ENCODE measurements at places on chromosomes 7 and 10.

DNA sequence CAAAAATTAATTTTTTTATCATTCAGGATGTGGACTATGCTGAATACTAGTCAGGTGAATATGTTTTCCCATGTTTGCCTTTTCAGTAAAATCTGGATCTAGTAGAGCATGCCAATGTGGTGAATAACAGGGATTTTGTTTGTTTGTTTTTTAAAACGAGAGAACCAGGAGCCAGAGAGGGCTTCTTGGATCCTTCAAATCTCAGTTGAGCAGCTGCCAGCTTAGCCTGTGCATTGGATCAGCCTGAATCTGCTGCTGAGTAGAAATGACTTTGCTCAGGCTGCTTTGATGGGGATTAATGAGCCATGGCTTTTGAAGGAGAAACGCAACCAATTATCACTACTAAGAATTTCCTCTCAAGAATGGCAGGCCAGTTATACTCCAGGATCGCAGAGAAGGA, 493.8 kb downstream of the ARL4A start:
- DNase-seq = no peak

- DNase-seq = no peak
These were observed 573 bp upstream of the IDI1 start for GRCh38 chr10:1049425-1049958.

- peak; percentile 74 for DNase-seq
These were observed 123.1 kb downstream of the NRBF2 start for GRCh38 chr10:63256009-63256773.

DNA sequence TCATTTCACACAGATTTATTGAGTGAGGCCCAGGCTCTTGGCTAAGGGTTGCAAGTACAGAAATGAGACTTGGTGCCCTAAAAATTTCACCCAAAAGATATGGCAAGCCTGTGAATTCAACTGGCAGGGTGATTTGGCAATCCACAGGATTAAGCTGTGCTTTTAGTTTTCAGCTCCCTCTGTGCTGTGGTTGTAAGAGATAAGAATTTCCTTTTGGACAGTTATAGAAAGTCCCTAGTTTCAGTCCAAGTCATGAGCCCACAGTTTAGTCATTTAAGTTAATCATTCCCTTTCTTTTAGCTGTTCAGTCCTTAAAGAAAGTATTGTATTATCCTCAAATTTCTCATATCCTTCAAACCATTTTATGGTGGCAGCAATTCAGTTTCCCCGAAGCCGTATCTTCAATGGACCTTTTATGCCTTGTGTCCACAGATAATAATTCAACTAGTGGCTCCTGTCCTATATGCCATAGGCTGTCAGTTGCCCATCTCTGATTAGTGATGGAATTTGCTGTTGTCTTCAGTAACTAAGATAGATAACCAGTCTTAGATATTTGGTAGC, 73.4 kb upstream of the NAMPT start:
- no peak for DNase-seq

DNA sequence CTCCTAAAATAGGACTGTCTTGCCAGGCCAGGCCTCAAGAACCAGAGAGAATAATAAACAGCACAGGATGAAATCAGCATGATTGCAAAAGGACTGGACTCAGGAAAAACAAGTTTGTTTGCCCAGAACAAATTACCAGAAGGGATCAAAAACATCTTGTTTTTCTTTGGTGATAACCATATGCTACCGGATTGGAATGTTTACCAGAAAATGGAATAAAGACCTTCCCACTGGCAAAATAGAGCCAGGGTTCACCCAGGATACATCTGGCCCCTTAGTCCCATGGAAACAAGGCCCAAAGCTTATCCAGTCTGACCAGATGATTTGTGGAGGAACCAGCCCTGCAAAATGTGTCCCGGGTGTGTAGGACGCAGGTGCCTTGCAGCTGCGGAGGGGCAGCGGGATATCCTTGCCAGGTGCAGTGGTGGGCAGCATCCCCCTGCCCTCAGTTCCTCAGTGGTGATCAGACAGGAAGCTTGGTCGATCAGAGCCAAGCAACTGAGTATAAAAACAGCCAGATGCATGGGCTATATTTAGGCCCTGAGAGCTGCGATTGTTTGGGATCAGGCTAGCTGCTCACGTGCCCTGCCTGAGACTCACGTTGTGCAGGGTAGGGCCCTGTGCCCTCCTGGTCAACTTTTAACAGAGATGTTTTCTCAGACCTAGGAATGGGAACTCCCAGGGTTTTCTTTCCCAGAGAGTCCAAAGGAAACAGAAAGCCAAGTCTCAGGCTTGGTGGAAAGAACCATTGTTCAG, 4.6 kb upstream of the ZNF22 start:
- no peak for DNase-seq

GRCh38 chr10:123093489-123093888, 42.3 kb upstream of the HMX3 start:
- no peak for DNase-seq

- DNase-seq = no peak
These were observed 6.5 kb upstream of the LBX1 start for GRCh38 chr10:101235766-101236165.

GRCh38 chr7:99499371-99499720, 735 bp downstream of the ZNF394 start:
- DNase-seq = peak; percentile 55

GRCh38 chr7:21967598-21968003, 21.9 kb upstream of the CDCA7L start:
- peak; percentile 67 for DNase-seq

GRCh38 chr10:78859266-78859665, 209.5 kb upstream of the ZMIZ1 start:
- DNase-seq = no peak

- DNase-seq = peak; percentile 43
These were observed 565 bp downstream of the ATP5MK start for GRCh38 chr10:103395754-103396066.

DNA sequence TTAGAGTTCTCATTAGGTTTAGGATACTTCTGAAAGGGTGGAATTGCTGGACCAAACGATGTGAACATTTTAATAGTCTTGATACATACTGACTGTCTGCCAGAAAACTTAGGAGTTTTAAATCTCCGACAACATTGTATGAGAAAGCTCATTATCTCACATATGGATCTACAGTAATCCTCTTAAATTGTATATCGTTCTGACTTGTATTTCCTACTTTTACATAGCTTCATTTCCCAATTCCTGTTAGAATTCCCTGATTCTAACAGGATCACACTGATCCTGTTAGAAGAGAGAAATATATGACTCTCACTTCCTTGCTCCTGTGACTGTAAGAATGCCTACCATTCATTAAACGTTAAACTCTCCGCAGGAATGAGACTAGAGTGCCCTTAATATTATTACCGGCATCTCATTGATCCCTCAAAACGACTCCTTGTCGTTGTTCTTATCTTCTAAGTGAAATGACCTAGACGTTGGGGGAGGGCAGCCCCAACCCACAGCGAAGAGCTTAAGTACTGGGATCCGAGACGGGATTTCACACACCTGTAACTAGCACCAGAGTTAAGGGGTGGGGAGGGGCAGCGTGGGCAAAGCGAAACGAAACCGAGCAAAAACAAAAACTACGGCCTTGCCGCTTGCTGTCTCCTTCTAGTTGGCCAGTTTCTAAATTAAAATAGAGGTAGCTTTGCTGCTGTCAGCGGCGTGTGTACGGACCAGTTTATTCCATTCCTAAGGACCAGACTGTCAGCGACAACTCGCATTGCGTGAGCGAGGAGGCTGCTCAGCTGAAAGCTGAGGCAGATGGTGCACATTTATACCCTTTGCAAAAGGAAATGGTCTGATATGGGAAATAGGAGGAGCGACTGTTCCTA, 678 bp upstream of the TMEM106B start:
- peak; percentile 60 for DNase-seq

GRCh38 chr10:14126697-14127440, 203.9 kb downstream of the FRMD4A start:
- no peak for DNase-seq

GRCh38 chr10:116254422-116255155, 18.4 kb downstream of the GFRA1 start:
- DNase-seq = no peak

DNA sequence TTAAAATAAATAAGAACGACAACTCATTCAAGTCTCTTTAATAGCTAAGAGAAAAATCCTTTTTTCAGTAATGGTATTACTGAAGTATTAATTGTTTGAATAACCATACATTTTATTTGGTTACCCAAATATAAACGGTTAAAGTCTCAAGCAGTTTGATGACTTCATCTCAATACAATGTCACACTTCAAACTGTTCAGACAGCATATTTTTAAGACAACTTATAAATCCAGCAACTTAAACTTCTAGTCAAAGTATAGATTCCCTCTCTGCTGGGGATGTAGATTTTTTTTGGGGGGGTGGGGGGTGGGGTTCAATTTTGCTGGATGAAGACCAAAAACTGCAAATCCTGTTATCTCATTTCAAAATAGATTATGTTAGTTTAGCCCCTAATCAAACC, 42.0 kb downstream of the GNA12 start:
- DNase-seq = no peak

DNA sequence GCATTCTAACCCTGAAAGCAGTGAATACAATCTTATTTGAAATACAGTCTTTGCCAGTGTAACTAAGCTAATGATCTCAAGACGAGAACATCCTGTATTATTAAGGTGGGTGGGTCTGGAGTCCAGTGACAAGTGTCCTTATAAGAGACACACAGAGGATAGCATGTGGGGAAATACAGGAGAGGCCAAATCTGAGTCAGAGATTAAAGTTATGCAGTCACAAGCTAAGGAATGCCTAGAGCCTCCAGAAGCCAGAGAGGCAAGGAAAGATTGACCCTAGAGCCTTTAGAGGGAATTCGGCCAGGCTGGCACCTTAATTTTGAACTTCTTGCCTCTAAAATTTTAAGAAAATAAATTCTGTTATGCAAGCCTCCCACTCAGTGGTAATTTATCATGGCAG, 87.5 kb upstream of the HGF start:
- no peak for DNase-seq

GRCh38 chr10:87723500-87723899, 63.8 kb downstream of the PAPSS2 start:
- no peak for DNase-seq

DNA sequence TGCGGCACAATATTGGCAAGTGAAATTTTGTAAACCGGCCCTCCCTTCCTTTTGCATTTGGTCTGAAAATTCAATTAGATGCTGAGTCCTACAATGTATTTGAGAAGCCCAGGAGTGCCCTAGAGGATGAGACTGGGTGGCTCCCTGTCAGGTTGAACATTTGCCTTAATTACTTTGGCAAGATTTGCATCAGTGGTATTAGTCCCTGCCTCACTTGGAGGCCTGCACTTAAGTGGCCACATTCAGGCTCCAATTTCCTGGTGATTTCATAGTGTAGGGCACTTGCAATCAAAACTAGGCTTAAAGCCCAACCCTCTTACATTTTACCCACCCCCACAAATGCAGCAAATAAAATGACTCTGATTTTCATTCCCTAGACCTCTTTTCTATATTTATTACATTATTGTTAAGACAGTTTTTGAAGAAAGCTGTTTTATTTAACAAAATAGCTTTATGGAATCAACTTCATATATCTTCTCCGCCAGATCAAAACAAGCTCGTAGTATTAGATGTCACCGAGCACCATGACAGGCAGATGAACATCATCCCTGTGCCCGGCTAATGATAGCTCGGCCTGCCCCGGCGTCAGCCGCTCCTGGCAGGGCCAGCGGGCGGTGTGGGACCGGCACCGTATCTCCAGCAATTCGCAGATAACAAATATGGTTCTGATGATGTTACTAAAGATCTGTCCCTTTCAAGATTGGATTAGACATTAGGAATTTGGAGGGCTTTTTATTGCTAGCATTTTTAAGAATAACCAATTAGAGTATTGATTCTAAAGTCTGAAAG, 73.6 kb downstream of the EGFR start:
- DNase-seq = peak; percentile 56

DNA sequence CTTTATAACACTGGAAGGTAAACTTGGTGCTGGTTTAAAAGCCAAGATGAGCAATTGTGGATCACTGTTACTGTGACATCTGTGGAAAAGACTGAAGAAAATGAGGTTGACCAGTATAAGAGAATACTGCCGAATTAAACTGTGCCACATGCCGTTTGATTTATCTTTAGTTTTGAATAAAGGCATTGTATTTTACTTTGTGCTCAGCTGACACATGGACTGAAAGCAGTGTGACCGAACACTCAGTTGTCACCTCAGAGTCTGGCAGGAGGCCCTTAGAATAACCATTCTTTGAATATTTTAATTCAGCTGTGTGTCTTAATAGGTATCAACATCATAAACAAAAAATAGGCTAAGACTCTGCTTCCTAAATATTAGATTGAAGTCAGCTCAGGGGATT, 133.7 kb upstream of the GJD4 start:
- DNase-seq = no peak

DNA sequence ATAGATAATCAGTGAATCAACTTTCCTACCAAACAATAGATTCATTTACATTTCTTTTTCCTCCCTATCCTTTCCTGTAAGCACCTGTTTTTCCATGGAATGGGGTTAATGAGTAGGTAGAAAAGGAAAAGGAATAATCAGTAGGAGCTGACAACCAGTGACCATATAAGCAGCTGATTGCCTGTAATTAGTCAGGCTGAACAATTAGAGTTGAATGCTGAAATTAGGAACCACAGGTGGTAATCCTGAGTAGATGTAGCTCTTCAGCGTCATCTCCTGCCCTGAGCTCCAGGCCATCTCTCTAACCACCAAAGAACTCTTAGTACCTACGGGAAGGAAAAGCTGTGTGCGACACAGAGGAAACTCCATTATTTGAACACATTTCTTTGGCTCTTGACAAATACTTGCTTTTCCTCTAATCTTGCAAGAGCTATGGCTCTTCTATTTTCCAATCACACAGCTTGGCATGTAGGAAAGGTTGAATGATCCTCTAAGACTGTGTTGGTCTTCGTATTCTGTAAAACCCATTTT, 63.8 kb downstream of the KLHDC10 start:
- DNase-seq = no peak

DNA sequence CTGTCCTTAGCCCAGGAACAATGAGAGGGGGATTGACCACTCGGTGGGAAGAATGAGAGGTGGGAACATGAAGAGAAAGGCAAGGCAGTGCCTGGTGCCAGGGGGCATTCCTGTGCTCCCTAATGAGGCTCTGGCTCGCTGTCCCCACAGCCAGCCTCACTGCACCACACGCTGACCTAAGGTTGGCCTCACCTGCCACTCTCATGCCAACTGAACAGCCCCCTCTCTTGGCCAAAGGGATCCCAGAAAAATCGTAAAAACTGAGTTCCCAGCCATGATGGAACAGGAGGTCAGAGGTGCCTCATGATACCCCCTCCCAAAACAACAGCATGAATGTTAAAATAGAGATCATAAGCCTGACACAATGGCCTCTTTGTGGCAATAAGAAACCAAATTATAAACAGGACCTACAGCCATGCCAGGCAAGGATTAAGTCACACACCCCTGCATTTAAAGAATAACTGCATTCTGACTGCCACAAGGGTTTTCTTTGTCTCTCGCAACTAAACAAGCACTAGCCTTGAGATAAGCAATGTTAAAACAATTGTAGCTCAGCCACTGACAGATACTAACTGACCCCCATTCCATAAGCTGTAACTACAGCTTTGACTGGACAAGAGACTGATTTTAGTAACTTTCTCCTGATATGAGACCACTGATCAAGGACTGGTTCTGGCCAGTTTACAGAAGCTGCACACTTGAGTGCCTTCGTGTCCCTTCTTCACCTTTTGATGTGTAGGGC, 149.2 kb downstream of the SH2D4B start:
- no peak for DNase-seq

- no peak for DNase-seq
These were observed 35.0 kb downstream of the TAS2R41 start for GRCh38 chr7:143512488-143513340.

GRCh38 chr10:113540845-113541548, 11.9 kb upstream of the HABP2 start:
- DNase-seq = no peak

Data from Karpas-422 (cell line).